ENCODE measurements at places on chromosomes 4 and X.

DNA sequence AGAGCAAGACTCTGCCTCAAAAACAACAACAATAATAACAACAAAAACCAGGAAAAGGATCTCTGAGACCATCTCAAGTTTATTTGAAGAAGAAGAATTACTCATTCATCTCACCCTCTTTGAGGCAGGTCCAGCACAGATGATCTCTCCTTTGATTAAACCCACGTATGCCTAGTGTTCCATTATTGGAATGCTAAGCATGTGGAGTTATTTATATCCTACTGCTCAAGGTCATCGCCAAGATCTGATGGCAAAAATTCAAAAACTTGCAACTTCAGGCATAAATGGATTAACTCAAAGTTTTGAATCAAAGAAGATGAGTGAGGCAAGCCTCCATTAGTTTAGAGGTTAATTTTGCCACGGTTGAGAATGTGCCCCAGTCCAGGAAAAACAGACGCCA, 184.2 kb downstream of the DHRSX start:
- DNase-seq, result no peak

- no peak for DNase-seq
These were observed 61.7 kb upstream of the STX18 start for GRCh38 chr4:4603592-4603991.

GRCh38 chr4:17511051-17511450, 839 bp downstream of the QDPR start:
- no peak for DNase-seq

GRCh38 chrX:13168269-13168668, 123.8 kb upstream of the FAM9C start:
- DNase-seq, result no peak

DNA sequence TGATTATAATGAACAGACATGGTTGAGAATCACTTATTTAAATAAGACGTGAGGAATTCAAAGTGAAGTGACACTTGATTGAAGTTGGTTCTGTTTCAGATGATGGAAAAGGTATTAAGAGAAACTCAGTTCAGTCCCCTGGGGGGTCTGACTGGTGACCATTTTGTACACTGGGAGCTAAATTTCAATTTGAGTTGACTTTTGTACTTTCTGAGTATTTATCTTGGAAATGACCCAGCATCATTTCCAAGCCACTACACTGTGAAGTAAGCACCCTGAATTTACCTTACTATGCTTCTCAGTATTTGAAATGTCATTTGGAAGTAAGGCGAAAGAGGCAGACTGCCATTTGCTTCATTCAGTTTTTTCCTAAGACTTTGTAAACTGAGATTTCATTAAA, 73.4 kb downstream of the CNOT6L start:
- DNase-seq, result no peak

DNA sequence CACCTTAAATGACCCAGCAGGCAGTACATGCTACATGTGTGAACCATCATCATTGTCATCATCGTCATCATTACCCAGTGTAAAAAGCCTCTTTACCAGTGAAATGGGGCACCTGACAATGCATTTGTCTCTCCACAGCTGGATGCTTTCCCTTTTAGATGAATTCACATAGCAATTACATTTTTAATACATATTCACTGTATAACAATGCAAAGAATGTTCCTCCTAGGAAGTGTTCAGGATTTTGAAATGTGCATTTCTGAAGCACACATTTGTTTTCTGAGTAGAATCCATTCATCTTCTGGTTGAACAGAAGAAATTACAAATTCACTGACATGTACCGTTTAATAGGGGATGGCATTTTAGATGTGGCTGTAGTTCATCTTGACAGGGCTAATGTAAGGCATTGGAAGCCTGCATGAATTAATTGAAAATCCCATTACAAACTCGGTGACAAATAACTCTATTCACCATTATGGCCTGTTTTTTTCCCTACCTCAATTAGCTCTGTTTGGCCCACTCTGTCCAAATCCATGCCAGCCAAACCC, 111.1 kb downstream of the SH3RF1 start:
- DNase-seq, result no peak

DNA sequence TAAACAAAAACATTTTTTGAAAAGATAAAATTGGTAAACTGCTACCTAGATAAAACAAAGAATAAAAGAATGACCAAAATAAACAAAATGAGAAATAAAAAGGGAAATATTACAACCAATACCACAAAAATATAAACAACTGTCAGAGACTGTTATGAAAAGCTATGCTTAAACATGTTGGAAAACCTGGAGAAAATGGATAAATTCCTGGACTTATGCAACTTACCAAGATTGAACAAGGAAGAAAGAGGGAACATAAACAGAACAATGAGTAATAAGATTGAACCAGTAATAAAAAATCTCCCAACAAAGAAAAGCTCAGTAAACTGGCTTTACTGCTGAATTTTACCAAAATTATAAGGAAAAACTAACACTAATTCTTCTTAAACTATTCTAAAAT, 518.7 kb downstream of the GRXCR1 start:
- DNase-seq, result no peak

- DNase-seq, result no peak
These were observed 238.7 kb upstream of the KCNIP4 start for GRCh38 chr4:22187203-22187820.

- DNase-seq, result no peak
These were observed 96.2 kb upstream of the APOOL start for GRCh38 chrX:84907324-84907968.

GRCh38 chrX:10174051-10174450, 17.3 kb downstream of the CLCN4 start:
- no peak for DNase-seq

DNA sequence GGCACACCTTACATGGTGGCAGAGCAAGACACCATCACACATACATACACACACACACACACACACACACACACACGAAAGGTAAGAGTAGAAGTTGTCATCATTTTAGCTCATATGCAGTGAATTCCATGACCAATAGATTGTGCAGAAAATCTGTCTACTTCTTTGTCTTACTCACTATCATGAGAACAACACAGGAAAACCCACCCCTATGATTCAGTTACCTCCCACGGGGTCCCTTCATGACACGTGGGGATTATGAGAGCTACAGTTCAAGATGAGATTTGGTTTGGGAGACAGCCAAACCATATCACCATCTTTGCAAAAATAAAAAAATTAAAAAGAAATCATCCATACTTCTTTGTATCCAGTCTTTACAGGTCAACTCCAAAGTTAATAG, 221.1 kb downstream of the BMPR1B start:
- DNase-seq, result no peak

DNA sequence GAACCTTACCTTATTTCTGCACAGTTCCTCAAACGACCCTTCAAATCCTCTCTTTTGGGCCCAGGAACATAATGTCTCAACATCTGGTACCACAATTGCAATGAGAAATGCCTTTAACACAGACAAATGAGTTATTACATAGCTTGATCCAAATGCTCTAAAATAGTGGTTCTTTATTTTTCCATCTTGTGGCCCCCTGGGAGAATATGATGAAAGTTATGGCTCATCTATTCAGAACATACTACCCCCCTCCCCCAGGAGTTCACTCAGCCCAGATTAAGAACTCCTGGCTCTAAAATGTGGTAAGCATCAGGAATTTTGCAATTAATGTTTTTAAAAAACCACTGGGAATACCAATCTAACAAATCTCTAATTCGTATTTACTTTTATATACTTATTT, 23.9 kb upstream of the CENPU start:
- DNase-seq, result no peak
